Neural progenitor cell (in vitro differentiated cells): ENCODE measurements at places on chromosomes 4 and X. TPM values are rescaled to one million over a fixed set of nuclear protein-coding genes. Genes with fewer than 3 reads are reported as not detected.

DNA sequence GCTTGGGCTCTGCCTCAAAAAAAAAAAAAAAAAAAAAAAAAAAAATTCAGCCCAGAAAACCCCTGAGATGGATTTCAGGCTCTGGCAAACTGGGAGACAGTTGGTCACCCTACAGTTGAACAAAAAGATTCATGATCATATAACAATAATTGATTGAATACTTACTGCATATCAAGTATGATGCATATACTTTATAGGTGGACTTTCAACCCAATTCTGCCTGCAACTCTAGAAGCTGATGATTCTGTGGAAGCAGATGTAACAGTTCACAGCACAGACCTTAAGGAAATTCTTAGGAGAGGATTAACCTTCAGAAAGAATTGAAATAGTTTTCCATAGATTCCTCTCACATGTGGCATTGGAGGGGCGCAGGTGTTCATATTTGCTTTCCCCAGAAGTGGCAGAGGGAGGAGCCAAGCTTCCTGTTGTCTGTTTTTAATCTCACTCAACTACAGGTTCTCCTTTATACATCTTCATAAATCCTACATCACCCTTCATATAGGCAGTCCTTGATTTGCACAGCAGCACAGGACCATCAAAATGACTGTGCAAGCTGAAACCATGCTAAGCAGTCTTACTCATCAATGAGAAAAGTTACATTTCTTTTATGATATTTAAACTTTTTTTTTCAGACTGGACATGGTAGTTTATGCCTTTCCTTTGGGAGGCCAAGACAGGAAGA lies 149.4 kb upstream of the KLF3 start:
- H3K4me1 ChIP-seq, result peaks cover 7% of the 10 kb centered on the region

DNA sequence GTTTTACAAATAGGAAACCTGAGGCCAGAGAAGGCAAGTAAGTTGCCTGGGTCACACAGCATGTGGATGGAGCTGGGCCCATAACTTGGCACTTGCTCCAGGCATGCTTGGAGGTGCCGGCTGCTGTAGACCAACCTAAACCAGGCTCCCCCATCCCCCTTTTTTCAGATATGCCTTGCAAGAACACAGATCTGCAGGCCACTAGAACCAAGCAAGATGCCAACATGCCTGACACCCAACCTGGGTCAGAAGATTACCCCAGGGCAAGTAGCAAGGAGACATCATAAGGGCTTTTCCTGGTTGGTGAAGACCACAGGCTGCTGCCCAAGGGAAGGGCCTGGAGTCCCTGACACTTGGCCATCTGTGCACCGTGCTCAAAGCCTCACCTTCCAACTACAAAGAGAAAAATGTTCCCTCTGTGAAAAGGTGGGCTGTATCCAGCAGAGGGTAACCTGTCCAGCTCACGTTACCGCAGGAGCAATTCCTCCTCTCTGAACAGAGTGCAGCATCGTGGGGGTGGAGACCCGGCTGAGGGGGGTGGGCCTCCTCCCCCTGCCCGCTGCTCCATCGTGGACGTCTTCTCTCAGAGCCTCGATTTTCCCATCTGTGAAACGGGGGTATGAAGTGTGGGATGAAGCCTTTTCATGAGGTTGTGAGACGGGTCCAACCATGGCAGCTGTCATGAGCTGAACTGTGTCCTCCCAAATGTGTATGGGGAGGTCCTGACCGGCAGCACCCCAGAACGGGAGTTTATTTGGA lies 23.0 kb downstream of the HMX1 start:
- H3K4me1 ChIP-seq, result no peaks in the 10 kb centered on the region
- no peak overlapping the region for H3K4me3 ChIP-seq
- H3K36me3 ChIP-seq, result no peaks in the 10 kb centered on the region
- H3K27ac ChIP-seq, result no peak overlapping the region
- DNase-seq, result no peak

GRCh38 chr4:23547096-23547495 lies 342.8 kb downstream of the PPARGC1A start:
- DNase-seq, result no peak
- no peaks in the 10 kb centered on the region for H3K36me3 ChIP-seq
- H3K4me3 ChIP-seq, result no peak overlapping the region

- H3K27ac ChIP-seq, result no peak overlapping the region
- H3K27me3 ChIP-seq, result no peaks in the 10 kb centered on the region
- H3K36me3 ChIP-seq, result peaks cover 30% of the 10 kb centered on the region
- no peak overlapping the region for H3K4me3 ChIP-seq
- H3K4me1 ChIP-seq, result no peaks in the 10 kb centered on the region
Observed at GRCh38 chr4:25406081-25406692, 29.1 kb downstream of the ANAPC4 start.

DNA sequence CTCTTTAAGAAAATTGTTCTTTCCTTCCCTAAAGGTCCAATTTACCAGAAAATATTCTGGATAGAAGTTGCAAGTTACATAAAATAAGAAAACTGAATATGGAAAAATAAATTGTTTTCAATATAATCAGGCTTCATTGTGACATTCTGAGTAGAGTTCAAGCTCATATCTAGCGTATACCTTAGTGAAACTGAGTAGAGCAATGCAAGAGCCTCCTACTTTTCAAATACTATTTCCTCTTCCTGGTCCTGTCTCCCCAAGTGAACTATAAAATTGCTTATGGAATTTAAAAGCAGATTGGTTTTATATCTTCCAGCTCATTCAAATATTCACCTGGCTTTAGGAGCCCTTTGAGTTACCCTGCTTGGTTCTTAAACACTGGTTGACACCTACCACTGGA lies 189.3 kb upstream of the GALNT7 start:
- no peaks in the 10 kb centered on the region for H3K36me3 ChIP-seq
- no peak overlapping the region for H3K27ac ChIP-seq
- H3K27me3 ChIP-seq, result no peaks in the 10 kb centered on the region
- H3K4me3 ChIP-seq, result no peak overlapping the region
- no peak for DNase-seq
- no peaks in the 10 kb centered on the region for H3K4me1 ChIP-seq

DNA sequence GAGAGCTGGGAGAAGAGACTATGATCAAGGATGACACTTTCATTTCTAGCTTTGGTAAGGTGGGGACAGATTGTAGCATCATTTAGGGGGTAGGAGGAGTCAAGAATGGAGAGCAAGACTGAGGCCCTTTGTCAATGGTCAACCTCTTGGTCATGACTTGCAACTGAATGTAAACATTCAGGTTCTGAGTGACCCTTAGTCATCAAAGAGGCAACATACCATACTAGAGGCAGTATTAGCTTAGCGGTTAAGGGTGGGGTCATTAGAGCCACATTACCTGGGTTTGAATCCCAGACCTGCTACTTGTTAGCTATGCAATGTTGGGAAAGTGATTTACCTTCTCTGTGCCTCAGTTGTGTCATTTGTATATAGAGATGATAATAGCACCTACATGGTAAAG lies 76.5 kb downstream of the MED28 start:
- no peaks in the 10 kb centered on the region for H3K36me3 ChIP-seq
- no peak for DNase-seq
- no peaks in the 10 kb centered on the region for H3K4me1 ChIP-seq
- no peak overlapping the region for H3K4me3 ChIP-seq
- no peak overlapping the region for H3K27ac ChIP-seq

GRCh38 chr4:106039796-106040195 lies 144.5 kb downstream of the NPNT start:
- H3K27ac ChIP-seq, result no peak overlapping the region
- H3K4me3 ChIP-seq, result no peak overlapping the region
- H3K36me3 ChIP-seq, result no peaks in the 10 kb centered on the region
- no peaks in the 10 kb centered on the region for H3K27me3 ChIP-seq
- no peak for DNase-seq

DNA sequence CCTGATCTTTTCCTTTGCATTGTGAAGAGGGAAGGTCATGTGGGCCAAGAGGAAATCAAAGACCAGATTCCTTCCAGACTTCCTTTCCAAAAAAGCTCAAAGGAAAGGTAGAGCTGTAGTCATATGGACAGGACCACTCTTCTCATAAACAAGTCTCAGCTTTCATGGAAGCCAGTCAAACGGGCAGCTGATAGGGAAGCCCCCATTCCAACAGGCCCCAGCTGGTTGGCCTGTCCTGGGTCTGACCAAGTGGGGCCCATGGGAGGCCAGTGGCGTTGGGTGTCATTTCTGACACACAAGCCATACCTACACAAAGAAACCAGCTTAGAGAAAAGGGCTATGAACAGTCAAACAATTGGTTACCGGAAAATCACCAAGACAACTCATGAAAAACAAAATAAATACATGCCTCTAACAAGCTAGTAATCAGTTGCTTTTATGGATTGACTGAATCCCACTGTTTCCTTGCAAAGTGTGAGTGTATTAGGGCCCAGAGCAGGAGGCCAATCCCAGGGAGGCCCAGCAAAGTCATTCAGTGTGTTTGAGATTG lies 149.6 kb upstream of the MAMLD1 start:
- no peaks in the 10 kb centered on the region for H3K36me3 ChIP-seq
- DNase-seq, result no peak
- H3K4me3 ChIP-seq, result no peak overlapping the region
- H3K27ac ChIP-seq, result no peak overlapping the region
- H3K27me3 ChIP-seq, result peaks cover 14% of the 10 kb centered on the region
- H3K4me1 ChIP-seq, result no peaks in the 10 kb centered on the region

GRCh38 chr4:109408711-109409110 lies 24.9 kb upstream of the SEC24B start:
- H3K36me3 ChIP-seq, result no peaks in the 10 kb centered on the region
- no peak overlapping the region for H3K4me3 ChIP-seq
- no peak overlapping the region for H3K27ac ChIP-seq
- H3K27me3 ChIP-seq, result no peaks in the 10 kb centered on the region

GRCh38 chr4:69577245-69577644 lies 62.2 kb downstream of the UGT2A2 start:
- H3K27me3 ChIP-seq, result no peaks in the 10 kb centered on the region
- no peak for DNase-seq
- H3K36me3 ChIP-seq, result no peaks in the 10 kb centered on the region

DNA sequence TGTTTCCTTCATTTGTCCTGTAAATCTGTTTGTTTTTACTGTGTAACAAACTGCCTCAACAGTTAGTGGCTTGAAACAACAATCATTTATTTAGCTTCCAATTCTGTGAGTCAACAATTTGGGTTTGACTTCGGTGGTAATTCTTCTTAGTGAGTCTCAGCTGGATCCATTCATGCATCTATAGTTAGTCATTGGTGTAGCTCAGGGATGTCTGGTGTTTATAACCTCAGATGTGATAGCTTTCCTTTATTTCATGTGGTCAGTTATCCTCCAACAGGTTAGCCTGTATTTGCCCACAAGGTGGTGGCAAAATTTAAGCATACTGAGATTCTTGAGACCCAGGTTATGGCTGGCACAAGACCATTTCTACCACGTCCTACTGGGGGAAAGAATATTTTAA lies 1267.2 kb downstream of the RAPGEF2 start:
- DNase-seq, result no peak
- H3K27me3 ChIP-seq, result no peaks in the 10 kb centered on the region
- no peaks in the 10 kb centered on the region for H3K4me1 ChIP-seq
- no peaks in the 10 kb centered on the region for H3K36me3 ChIP-seq
- no peak overlapping the region for H3K4me3 ChIP-seq
- H3K27ac ChIP-seq, result no peak overlapping the region

- no peak for DNase-seq
- H3K36me3 ChIP-seq, result no peaks in the 10 kb centered on the region
- H3K4me3 ChIP-seq, result no peak overlapping the region
- H3K27ac ChIP-seq, result no peak overlapping the region
- no peaks in the 10 kb centered on the region for H3K27me3 ChIP-seq
Observed at GRCh38 chr4:38943343-38943742, 75.7 kb downstream of the FAM114A1 start.

GRCh38 chrX:112868586-112868985 lies 28.0 kb upstream of the AMOT start:
- DNase-seq, result no peak
- H3K27me3 ChIP-seq, result no peaks in the 10 kb centered on the region
- H3K27ac ChIP-seq, result no peak overlapping the region
- H3K4me3 ChIP-seq, result no peak overlapping the region

The VCX3B gene
- not detected in 2 replicates for total RNA-seq

The PCGF3 gene
- 44.7 and 59.1 TPM in 2 replicates for total RNA-seq

The EXOC1L gene
- total RNA-seq, result not detected in 2 replicates

The BLOC1S4 gene
- total RNA-seq, result 10.5 and 24.6 TPM in 2 replicates

The RAB39B gene
- total RNA-seq, result 6.3 and 8.7 TPM in 2 replicates

The DCAF12L1 gene
- 0.77 and 2.0 TPM in 2 replicates for total RNA-seq

The CLDN22 gene
- total RNA-seq, result not detected in 2 replicates
